M059J (cell line): ENCODE measurements at places on chromosomes 13 and 19. TPM values are rescaled to one million over a fixed set of nuclear protein-coding genes. Genes with fewer than 3 reads are reported as not detected.
A peak's percentile ranks its signal among the peaks of the same experiment; 100 is the strongest.

DNA sequence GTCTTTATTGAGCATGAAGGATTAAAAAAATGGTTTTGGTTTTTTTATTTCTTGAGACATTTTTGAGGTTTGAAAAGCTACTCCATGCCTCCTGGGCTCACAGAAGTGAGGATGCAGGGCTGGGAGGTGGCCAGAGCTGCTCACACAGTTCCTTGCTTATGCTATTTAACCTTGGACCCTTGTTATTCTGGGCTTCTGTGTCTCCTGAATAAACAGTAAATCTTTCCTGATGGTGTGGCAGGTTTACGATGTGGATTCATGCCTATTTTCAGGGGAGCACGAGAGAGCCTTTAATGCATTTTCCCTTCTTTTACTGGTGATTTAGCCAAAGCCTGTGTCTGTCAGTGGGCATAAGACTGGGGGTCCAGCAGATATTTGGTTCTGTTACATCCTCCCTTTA, 34.3 kb upstream of the PCDH8 start:
- no peak for DNase-seq

- no peak for DNase-seq
Measured at GRCh38 chr13:51324714-51325420, 14.6 kb upstream of the SERPINE3 start.

- no peak for DNase-seq
Measured at GRCh38 chr19:11463391-11463790, 17.5 kb downstream of the ELAVL3 start.

MCF2L gene
- total RNA-seq: not detected in 2 replicates

- DNase-seq: peak; percentile 59
Measured at GRCh38 chr13:43316946-43317353, 293.6 kb downstream of the DNAJC15 start.
